Forelimb muscle (tissue), 1 donor: ENCODE measurements at places on chromosomes 1 and 21.
A peak's percentile ranks its signal among the peaks of the same experiment; 100 is the strongest.

DNA sequence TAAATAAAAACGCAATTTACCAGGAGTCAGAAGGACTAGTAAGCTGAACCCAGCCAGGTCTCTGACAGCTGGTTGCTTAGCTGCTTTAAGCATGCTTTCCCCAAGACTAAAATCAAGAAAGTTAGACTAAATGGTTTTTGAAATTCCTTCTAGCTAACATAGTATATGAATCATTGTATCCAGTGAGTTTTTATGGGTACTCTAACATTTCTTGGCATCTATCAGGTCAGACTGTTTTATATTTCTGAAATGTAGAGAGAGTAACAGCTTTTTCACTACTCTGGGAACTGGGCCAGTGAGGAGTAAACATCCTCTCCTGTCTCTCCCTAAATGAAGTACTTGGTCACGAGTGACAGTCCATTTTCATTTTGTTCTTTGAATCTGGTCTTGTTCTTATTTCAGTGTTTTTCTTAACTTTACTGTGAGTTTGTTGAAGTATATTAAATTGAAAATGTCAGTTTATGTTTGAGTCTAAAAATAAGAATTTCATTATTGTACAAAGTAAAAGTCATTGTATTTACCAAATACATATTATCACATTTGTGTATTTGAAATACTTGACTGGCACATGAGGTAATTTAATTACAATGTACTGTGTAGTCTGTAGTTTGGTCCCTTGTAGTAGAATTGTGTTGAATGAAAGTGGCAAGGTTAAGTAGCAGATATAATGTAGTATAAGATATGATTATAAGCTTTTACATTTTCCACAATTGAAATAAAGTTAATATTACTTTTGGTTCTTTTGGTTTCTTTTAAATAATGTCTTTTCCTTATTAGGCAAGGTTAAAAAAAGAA, 47.6 kb downstream of the PKN2 start:
- peak; percentile 56 for DNase-seq

GRCh38 chr1:157288006-157288405, 149.8 kb upstream of the ETV3 start:
- no peak for DNase-seq

DNA sequence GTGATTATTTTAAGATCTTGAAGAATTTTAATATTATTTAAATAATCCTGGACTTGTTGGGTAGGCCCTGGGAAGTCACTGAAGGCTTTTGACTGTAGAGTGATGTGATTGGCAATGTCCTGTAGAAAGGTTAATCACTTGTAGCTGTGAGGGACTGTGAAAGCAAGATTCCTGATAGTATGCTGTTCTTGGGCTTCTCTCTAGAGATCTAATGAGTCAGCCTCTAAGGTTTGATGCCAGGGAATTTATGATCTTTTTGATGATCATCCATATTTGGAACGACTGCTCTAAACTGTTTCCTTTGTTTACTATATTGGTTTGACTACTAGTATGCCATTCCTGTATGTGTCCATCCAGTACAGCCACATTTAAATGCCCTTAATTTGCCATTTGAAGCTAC, 56.5 kb downstream of the CAMSAP2 start:
- DNase-seq = no peak

DNA sequence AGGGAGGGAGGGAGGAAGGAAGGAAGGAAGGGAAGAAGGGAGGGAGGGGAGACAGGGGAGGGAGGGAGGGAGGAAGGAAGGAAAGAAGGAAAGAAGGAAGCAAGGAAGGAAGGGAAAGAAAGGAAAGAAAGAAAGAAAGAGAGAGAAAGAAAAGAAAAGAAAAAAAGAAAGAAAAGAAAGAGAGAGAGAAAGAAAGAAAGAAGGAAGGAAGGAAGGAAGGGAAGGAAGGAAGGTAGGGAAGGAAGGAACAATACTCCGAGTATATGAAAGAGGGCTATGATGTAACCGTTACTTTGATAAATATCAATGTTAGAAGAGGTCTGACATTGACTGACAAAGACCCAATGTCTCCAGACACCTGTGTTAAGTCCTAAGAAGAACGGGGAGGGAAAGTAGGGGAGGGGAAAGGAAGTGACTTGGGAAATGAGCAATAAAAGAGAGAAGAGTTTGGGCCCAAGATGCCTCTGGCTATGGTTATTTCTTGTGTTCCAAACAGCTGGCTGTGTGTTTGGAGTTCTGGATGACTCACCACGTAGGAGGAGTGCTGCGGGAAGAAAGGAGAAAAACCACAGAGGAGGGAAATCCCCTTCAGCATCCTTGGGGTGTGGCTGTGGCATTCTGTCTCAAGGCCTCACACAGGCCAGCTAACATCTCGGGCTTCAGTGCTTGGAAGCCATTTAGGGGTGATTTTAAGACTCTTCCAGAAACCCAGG, 37.0 kb upstream of the RXRG start:
- peak; percentile 80 for DNase-seq

- no peak for DNase-seq
These were observed 127.1 kb upstream of the SLC44A3 start for GRCh38 chr1:94693029-94693428.

DNA sequence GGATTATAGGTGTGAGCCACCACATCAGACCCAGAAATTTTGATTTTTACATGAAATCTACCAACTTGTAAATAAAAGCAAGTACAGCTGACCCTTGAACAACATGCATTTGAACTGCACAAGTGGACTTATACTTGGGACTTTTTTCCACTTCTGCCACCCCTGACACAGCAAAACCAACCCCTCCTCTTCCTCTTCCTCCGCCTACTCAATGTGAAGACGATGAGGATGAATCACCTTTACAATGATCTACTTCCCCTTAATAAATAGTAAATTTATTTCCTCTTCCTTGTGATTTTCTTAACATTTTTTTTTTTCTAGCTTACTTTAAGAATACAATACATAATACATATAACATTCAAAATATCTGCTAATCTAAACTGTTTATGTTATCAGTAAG, 17.5 kb upstream of the YRDC start:
- DNase-seq = no peak

- DNase-seq = no peak
These were observed 77.7 kb upstream of the JUN start for GRCh38 chr1:58861506-58861905.

- no peak for DNase-seq
These were observed 561.9 kb upstream of the ADGRL4 start for GRCh38 chr1:79568411-79568810.

- no peak for DNase-seq
These were observed 280.2 kb upstream of the PLXNA2 start for GRCh38 chr1:208524376-208524775.

DNA sequence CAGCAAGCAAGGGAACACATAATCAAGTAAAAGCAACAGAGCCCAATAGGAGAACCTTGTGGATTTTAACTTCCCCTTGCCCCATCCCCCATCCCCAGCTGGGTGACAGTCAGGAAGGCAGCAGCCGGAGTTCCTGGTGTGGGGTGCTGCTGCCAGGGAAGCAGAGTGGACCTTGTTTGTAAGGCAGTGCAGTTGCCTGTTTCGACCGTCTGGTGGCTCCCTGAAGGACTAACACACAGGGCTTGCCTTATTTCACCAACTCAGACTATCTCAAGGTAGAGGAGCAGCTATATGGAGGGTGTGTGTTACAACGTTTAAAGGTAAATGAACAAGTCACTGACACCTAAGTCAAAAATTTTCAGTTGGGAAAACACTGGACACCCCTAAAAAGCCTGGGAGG, 6.6 kb downstream of the KRTAP10-8 start:
- DNase-seq = no peak

DNA sequence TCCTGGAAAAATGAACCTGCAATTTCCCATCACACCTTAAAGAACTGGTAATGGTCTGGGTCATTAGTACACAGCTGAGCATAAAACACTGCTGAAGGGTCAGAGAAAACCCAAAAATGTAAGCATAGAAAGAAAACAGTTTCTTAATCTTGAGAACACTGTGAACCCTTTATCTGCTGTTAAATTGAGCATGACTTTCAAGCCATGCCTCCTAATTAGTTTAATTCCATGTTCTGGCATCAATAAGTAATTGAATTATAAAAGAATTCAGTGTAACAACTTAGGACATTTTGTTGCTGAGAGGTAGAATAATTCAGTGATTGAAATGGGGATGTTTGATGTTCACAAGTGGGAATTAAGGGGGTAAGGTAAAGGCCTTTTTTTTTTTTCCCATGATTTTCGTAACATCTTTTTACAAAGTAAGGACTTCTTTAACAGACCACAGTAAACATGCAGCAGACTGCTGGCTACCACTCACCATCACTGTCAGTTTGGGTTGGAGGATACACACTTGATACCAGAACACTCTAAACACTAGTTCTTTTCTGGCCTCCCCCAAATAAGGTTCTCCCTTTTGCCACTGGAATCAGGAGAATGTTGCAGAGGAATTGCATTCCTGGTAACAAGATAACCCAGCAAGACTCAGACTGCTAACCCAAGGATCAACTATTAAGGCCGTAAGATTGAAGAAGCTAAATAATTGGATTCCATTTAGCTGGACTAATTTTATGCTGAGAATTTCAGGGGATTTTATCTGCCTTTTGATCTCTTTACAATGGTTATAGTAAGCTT, 3.0 kb downstream of the RWDD3 start:
- DNase-seq = no peak

- DNase-seq = no peak
These were observed 618 bp upstream of the SERTAD4 start for GRCh38 chr1:210231846-210232510.

- DNase-seq = no peak
These were observed 13.2 kb upstream of the SCYL3 start for GRCh38 chr1:169906938-169907337.
